NCI-H2081 treated with DMSO at 0.1 percent for 48 hours (cell line): ENCODE measurements at places on chromosomes 11 and 22.

GRCh38 chr11:23606191-23606590 is 745.9 kb upstream of the CCDC179 start:
- no peak for DNase-seq

DNA sequence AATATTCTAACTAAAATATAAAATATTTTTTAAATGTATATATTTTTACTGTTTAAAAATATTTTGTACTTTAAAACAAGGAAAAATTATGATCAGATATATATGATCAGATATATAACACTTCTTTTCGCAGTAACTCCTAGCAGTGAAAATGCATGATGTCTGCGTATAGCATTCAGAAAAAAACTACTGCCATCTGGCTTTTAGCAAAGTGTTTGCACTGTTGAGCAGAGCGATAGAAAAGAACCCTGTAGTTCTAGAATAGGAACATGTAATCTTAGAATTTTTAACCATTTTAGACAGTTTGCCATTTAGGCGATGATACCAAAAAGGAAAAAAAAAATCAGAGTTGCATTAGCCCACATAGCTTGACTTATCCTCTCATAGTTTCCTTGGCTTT is 370.4 kb upstream of the ANO3 start:
- no peak for DNase-seq

DNA sequence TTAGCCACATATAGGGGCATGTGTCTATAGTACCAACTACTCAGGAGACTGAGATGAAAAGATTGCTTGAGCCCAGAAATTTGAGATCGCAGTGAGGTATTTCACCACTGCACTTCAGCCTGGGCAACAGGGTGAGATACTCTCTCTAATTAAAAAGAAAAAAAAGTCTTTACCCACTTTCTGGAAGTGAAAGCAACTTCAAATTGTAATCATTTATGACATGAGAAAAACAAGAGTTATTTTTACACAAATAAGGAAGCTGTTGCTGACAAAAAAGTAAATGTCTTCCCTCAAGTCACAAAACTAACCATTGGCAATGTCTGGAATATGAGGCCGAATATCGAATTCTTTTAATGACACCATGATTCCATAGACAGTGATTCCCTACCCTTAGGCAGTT is 71.4 kb downstream of the GLYATL1 start:
- DNase-seq, result no peak

DNA sequence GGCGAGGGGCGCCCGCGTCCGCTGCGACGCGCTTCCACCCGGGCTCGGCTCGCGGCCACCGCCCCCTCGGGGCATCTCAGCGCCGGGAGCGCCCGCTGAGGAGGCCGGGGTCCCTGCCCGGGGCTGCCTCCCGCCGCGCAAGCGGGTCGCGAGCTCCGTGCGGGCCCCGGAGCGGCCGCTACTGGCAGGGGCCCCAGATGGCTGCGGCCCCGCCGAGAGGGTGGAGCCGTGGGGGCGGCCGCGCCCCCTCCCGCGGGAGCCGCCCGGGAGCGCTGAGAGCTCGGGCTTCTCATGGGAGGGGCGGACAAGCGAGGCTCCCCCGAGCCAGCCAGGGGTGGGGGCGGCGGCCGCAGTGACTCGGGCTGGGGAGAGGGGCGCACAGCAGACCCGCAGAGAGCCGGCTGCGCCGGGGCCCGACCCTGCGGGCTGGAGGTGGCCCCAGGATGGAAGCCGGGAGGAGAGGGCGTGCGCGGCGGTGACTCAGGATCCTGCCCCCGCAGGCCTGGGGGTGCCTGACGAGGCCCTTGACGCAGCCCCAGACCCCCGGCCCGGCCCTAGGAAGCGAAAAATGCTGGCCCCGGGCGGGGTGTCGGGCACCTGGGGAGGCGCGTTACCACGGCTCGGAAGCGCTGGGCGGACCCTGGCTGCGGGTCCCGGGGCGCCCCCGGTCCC is 603 bp upstream of the ZFTA start:
- DNase-seq, result no peak

DNA sequence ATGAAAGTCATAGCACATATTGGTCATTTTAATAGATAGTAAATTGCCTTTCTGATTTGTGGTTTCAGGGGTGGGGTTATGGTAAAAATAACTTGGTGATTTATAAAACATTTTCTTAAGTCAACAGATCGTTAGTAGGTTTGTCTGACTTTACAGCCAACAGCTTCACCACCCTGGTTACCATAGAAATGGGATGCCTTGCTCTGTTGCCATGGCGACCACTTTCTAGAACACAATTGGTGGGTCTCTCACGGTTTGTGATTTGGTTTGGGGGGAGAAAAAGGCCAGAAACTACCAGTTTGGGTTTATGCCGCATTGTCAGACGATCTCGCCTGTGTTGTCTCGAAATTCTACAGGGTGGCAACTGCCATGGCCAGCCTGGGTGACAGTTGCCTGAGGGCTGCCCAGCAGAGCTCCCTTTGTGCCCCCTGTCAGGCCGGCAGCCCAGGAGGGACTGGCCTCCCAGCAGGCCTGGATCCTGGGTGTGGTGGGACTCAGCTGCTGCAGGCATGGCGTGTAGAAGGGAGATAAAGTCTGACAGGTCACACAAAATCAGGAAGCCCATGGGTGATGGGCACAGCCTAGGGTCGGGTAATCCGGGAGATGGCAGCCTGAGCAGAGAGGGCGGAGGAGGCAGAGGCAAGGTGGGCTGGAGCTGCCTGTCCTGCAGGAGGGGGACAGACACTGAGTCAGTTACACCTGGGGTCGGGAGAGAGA is 30.9 kb downstream of the KCNC1 start:
- DNase-seq, result no peak

GRCh38 chr11:2519862-2520735 is 75.3 kb downstream of the KCNQ1 start:
- DNase-seq, result no peak

DNA sequence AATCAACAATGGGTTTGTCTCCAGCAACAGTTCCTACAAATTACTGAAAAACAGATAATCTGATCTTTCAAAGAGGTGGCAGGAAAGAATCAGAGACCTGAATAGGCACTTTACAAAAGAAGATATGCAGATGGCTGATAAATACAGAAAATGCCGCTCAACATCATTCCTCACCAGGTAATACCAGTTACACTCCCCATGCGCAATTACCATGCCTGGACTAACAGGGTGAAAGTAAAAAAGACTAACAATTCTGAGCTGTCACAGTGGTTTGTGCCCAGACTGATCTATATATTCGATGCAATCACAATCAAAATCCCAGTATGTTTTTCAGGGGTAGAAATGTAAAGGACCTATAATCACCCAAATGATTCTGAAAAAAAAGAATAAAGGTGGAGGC is 10.0 kb downstream of the SNX32 start:
- no peak for DNase-seq

GRCh38 chr11:66251809-66252208 is 16.6 kb upstream of the RAB1B start:
- DNase-seq, result no peak

DNA sequence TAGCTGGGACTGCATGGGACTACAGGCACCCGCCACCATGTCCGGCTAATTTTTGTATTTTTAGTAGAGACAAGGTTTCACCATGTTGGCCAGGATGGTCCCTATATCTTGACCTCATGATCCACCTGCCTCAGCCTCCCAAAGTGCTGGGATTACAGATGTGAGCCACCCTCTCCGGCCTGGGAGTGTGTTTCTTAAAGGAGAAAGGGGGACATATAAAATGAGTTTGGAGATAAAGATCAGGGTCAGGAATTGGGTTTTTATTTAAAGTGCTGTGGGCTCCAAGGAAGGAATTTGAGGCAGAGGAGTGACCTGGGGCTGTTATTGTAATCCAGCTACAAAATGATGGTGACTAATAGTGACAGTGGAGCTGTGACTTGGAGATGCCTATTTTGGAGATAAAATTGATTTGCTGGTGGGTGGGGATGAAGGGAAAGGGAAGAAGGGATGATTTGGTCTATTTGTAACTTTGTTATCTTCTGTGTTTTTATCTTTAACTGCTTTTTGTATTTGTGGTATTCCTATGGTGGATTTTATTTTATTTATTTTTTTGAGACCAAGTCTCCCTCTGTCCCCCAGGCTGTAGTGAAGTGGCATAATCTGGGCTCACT is 5.0 kb downstream of the CRKL start:
- no peak for DNase-seq

- DNase-seq, result peak; percentile 67
Measured at GRCh38 chr11:84061726-84062125, 775.6 kb upstream of the CCDC90B start.

GRCh38 chr11:18056561-18057181 is 10.6 kb upstream of the TPH1 start:
- DNase-seq, result no peak

GRCh38 chr11:65589444-65590239 is 6.0 kb downstream of the KCNK7 start:
- DNase-seq, result no peak
